ENCODE measurements at places on chromosomes 3 and 15.

GRCh38 chr3:168116279-168116678 lies 20.6 kb upstream of the GOLIM4 start:
- no peak for DNase-seq

DNA sequence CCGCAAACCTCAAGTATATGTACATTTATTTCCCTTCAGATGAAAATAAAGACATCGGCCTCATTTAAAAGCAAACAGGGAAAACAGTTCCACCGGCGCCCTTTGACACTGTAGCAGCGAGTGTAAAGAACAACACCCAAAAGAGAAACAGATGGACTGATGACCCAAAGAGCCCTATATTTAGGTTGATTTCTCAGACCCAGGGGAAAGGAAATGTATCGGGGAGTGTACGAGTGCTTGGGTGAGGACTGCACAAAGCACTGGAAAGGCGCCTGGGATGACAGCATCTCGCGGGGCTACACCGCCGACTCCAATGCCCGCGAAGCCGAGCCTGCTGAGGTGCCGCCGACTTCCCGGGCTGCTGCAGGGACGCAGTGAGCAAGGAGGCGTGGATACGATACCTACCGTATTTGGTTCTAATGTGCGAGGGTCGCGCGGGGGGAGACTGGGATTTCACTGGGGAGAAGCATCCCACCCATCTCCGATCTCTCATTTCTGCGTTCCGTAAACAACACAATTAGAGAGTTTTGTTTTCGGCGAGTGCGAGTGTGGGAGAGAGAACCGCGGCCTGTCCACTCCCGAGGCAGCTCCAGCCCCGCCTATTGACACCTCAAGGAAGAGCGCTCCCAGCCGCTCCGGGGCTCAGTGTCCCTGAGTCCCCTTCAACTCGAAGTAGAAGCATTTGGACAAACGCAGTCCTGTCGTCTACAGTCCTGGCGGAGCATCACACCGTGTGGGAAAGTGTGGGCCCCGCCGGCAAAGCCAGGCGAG lies 2.0 kb downstream of the MECOM start:
- no peak for DNase-seq

GRCh38 chr15:62934236-62934971 lies 108.1 kb upstream of the TPM1 start:
- DNase-seq = no peak

GRCh38 chr15:60283936-60284335 lies 113.8 kb downstream of the ANXA2 start:
- no peak for DNase-seq

- DNase-seq = no peak
These were observed 73.9 kb downstream of the TRIM69 start for GRCh38 chr15:44810237-44810636.
